EL (cell line): ENCODE measurements at places on chromosomes 4 and X.

DNA sequence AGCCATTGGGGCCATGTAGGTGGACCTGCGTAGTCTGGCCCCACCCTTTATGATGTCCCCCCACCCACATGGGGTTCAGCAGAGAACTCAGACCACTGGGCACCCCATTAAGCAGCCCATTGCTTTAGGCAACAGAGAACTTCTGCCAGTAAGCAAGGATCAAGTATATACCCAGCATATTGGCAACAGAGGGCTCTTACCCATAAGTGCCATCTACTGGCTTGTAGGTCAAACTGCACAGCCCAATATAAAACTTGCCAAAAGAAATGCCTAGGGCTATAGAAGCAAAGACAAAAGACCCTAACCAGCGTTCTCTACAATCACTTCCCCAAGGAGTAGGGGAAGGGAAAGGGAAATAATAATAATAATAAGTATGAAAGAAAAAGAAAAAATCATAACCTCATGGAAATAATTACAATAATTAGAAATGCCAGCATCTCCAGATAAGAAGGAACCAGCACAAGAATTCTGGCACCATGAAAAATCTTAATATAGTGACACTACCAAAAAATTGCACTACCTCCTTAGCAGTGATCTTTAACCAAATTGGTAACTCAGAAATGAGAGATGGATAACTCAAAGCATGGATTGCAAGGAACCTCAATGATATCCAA is 1090.7 kb downstream of the FAT4 start:
- DNase-seq, result peak; percentile 29

DNA sequence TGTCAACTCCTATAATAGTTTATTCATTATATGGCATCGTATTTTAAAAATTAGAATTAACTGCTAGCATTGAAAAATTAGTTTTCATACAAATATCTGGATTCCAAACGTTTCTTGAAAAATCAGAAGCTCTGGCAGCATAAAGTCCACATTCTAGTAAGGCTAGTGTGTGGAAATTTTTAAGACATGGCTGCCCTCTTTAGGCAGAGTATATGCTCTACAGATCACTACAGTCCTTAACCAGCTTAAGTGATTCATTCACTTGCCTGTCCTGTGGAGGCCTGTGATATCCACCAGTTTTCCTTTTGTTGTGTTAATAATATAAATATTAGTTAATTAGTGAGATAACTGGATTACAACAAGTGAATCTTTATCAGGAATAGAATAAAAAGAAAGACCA is 287.2 kb downstream of the OPHN1 start:
- DNase-seq, result peak; percentile 39

- DNase-seq, result no peak
These were observed 106.2 kb downstream of the SYTL5 start for GRCh38 chrX:38112566-38112965.

- DNase-seq, result peak; percentile 2
These were observed 110.7 kb downstream of the AASDH start for GRCh38 chr4:56276547-56276946.

DNA sequence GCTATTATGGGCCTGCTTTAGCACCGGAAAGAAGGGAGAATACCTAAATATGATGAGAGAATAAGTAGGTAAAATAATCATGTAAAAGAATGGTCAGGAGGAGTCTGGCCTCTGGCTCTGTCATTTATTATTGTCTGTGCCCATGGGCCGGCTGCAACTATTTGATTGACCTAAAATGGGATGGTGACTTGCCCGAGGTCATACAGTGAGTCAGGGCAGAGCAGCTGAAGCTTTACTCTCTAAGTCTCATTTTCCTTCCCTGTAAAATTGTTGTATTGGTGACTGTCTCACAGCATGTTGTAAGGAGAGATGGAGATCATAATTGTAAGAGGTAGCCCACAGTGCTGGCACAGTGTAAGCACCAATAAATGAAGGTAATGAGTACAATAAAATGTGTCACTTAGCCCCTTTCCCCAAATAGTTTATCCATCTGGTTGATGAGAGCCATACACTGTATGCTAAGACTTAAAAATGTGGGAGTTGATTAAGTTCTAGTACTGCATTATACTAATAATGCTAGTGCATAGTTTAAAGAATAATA is 39.6 kb downstream of the RUFY3 start:
- DNase-seq, result peak; percentile 34

- peak; percentile 62 for DNase-seq
These were observed at the start of gene EREG for GRCh38 chr4:74364652-74365491. Gene EREG (plus strand): TSS chr4:74365145. CDS start chr4:74365309, 164 bp downstream.

GRCh38 chr4:5209862-5210261 is 158.6 kb downstream of the STK32B start:
- DNase-seq, result no peak

- DNase-seq, result no peak
These were observed 150.5 kb upstream of the DDIT4L start for GRCh38 chr4:100340512-100341485.

- DNase-seq, result no peak
These were observed 105.7 kb downstream of the TENM3 start for GRCh38 chr4:182348779-182349326.
